ENCODE measurements at places on chromosomes 6 and 20. TPM values are rescaled to one million over a fixed set of nuclear protein-coding genes. Genes with fewer than 3 reads are reported as not detected.

FAM83C gene
- total RNA-seq, result 0.20 TPM

BTN1A1 gene
- not detected for total RNA-seq

F13A1 gene
- total RNA-seq, result 56.8 TPM

CLDN20 gene
- total RNA-seq, result not detected

MYMX gene
- total RNA-seq, result not detected

CD24 gene
- total RNA-seq, result 2,100 TPM

TAGAP gene
- total RNA-seq, result 2.8 TPM

TFAP2D gene
- total RNA-seq, result not detected

PDE7B gene
- total RNA-seq, result 2.5 TPM
